ENCODE measurements at places on chromosomes 11 and 22.

- DNase-seq, result no peak
These were observed 388.8 kb downstream of the LUZP2 start for GRCh38 chr11:24885580-24886173.

- no peak for DNase-seq
These were observed 62.8 kb downstream of the PHF21B start for GRCh38 chr22:44947049-44947448.

DNA sequence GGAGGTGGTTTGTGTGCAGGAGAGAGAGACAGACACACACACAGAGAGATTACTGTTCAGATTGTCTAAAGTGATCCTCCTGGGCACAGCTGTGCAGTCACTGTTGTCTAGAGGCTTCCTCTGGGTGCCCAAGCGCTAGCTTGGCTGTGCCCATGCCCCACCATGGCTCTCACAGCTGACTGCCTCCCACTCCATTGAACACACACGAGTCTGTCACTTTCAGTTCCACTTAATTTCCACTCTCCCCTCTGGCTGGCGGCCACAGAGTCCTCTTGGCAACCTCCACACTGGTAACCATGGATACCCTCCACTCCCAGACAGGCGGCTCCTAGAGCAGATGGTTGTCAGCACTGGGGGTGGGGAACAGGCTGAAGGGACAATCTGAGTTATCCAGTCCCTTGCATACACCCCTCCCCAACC, 29.1 kb downstream of the MAP6 start:
- peak; percentile 6 for DNase-seq

DNA sequence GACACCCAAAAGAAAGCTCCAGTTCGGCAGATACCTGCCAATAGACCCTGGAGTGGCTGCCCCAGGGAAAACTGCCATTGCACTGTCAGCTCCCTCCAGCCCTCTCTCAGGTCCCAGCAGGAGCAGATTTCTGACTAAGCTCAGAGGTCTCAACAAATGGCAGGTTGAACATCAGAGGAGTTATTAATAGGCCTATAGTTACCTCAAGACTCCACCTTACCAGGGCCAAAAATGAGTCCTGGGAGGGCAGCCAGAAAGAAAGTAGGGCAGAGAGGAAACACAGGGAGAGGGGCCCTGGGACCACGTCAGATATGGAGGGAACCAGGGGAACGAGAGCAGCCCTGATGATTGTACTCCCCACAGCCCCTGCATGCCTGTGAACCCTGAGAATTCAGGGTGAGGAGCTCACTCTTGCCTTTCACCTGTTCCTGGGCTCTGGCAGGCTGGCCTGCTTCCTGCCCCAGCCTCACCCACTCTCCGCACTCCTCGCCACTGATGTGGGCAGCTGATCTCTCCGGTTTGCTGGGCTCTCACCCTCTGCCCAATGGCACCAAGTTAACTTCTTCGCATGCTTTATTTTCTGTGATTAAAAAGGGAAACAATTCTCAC, 4.3 kb upstream of the RGL4 start:
- DNase-seq, result no peak

GRCh38 chr11:7077101-7077500, 11.7 kb upstream of the RBMXL2 start:
- no peak for DNase-seq
